ENCODE measurements at places on chromosomes 5 and 9.

- no peak for DNase-seq
These were observed 2176.8 kb upstream of the C9orf72 start for GRCh38 chr9:29750062-29750461.

DNA sequence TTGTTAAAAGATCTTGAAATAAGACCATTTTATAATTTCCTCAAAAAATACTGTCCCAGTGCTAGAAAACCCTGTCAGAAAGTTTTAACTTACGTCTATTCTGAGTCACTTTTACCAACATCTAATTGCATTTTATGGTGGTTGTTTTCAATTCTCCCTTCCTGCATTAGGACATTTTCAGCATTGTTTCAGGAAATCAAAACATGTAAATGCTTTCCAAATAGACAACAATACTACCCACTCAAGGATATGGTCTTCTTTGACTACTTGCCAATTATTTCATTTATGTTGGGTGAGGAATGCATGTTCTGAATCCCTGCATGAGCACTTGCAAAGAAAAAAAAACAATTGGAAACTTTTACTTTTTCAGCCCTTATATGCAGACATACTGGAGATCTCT, 284.6 kb upstream of the PDE4D start:
- no peak for DNase-seq

DNA sequence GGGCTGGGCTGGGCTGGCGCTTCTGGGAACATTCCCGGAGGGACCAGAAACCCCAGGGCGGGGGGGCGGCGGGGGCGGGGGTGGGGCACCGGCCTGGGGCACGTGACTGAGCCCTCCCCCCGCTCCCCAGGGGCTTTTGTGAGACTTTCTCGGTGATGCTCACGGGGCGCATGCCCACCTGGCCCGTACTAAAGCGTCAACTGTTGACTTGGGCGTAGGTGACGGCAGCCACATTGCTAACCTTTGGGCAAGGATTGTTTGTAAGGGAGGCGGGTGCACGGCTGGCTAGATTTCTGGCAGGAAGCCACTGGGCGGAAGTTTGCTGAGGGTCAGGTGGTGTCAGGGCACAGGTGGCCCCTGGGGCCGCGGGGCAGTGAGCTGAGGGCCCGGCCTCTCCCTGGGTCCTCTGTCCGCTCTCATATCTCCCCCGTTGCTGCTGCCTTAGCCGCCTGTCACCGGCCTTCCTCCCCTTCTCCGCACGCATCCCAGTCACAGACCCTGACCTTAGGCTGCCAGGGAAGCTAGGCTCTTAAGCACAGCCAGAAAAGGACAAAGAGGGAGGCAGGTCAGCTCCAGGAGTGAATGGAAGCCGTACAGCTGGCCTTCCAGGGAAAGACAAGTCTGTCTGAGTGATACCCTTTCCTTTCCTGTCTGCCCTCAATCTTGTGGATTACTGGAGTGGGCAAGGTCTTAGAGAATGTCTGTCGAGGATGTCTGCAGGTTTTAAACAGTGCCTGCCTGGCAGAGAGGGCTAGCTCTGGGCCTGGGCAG, 812 bp downstream of the CACFD1 start:
- peak; percentile 51 for DNase-seq

DNA sequence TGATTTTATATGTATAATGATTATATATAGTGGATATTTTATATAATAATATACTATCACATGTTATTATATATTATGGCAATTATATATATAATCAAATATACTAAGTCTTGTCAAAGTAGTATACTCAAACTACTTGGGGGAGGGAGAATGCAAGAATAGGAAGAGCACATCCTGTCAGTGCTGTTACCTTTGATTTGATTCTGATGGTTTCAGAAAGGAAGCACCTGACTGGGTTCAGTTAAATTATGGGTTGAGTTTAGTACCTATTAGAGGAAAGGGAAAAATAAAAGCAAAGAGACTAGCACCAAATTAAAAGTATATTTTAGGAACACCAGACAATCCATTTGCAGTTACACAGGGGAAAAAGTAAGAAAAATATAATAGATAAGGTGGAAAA, 107.6 kb downstream of the GRIA1 start:
- DNase-seq = no peak

GRCh38 chr9:13149454-13149853, 130.0 kb downstream of the MPDZ start:
- no peak for DNase-seq

DNA sequence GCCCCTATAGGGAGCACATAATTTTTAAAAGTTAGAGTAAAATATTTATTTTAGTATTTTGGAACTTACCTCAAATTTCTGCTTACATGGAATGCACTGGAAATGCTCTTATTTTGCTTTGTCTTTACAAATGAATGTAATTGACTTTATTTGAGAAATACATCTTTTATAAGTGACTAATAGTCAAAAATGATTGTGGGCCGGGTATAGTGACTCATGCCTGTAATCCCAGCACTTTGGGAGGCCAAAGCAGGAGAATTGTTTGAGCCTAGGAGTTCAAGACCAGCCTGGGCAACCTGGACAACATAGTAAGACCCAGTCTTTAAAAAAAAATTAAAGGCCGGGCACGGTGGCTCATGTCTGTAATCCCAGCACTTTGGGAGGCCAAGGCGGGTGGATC, 5.8 kb downstream of the HMGCR start:
- DNase-seq = no peak

DNA sequence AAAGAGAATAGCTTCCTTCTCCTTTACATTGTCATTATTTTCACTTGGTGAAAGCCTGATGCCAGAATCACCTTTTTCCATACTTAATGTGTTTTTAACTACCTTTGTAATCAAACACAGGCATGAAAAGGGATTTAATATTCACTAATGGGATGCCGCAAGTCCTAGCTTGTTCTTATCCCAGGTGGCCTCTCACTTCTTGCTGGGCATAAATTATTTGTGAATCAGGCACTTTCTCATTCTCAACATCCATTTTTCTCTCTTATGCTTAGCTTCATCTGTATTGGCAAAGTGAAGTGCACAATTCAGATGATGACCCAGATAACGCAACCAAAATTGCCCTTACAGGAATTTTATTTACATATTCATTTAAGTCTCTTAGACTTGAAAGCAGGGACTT, 10.9 kb downstream of the ACTL7B start:
- no peak for DNase-seq

DNA sequence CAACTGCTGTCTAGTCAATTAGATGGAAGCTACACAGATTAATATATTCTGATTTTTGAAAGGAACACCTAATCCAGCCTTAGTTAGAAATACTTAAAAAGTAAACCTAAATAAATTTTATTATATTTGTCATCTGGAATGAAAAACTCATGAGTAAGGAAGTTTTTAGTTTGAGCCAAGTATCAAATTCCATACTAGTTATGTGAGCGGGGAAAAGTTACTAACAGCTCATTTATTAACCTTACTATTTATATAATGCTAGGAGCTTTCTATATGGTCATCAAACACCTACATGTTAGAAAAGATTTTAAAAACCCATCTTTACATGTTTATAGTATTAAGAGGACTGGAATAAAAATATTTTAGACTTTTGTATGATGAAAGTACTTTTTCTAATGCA, 41.6 kb upstream of the POU5F2 start:
- DNase-seq = no peak

- no peak for DNase-seq
These were observed 33.4 kb downstream of the PCDHGC5 start for GRCh38 chr5:141522301-141522700.

DNA sequence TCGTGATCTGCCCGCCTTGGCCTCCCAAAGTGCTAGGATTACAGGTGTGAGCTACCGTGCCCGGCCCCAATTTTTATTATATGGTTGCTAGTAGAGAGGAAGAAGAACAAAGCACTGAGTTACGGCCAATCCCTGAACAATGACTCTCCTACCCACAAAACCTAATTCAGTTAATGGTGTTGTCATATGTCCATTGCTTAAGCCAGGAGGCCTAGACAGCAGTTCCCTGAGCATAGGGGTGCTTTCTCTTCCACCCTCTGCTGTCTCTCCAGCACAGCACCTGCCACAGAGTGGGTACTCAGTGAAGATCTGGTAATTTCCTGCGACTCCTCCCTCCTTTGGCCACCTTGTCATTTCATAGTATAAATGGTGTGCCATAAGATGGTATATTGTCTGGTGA, 21.4 kb upstream of the LTC4S start:
- DNase-seq = no peak

- no peak for DNase-seq
These were observed 40.2 kb downstream of the PDE6A start for GRCh38 chr5:149904293-149904886.

DNA sequence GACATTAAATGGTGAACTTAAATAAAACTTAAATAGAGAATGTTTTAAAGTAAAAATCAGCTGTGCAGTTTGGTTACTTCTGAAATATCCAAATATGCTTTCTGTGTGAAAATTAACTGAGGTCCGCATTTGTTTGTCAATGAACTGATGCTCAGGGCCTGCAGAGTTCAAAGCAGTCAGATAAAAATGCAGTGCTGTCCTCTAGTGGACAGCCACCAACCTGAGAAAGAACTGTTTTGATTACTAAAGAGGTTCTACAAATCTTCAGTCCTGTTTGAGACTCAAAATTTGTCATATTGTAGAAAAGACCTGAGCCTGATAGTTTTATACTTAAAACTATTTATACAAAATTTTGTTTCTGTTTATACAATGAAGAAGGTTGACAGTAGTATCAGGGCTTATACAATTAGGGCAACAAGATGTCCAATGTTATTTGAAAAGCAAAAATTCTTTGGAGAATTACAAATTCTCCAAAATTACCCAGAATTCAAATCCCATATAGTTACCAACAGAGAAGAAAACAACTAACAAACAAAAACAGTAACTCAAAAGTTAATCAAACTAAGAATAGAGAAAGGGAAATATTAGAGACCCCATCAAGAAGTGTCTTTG, 232.3 kb upstream of the TBCA start:
- peak; percentile 42 for DNase-seq

DNA sequence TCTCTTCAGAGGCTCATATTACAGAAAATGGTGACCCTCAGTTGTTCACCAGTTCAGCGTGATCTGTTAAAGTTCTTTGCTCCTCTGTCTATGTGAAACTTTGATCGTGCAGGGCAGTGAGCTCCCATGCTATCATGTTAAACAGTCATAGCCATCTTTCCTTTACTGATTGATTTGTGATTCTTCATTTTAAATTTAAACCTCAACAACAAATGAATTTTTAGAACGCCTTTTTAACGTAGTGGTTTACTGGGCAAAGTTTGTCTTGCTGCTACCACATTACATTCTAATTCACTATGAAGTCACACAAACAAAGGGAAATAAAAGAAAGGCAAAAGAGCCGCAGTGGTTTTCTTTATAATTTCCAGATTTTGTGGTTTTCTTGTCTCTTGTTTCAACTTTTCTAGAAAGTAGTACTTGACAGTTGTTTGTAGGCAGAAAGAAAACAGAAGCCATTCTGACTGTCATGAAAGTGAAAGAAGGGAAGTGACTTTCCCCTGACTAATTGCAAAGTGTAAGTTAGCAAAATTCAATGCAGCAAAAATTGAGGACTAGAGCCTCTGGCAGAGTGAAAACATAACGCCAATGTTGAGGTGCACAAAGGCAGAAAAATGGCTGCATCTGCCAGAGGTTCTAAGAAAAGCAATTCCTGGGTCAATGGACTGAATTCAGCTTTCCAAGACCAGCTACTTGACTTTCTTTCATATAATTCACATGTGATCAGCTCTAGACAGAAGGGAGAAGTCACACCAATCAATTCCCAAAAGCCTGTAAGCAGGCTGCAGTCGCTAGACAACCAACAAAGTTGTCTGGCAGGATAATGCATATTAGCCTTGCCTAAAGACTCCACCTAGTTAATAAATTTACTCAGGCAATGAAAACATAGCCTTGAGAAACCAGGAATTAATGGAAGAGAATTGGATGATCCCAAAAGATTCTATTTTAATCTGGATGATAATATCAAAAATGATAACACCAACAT, 7.1 kb upstream of the IFNA6 start:
- no peak for DNase-seq

GRCh38 chr5:107456281-107456715, 214.4 kb downstream of the EFNA5 start:
- DNase-seq = no peak

Measured in COLO829 (cell line).